ENCODE measurements at places on chromosomes 7 and 10.

DNA sequence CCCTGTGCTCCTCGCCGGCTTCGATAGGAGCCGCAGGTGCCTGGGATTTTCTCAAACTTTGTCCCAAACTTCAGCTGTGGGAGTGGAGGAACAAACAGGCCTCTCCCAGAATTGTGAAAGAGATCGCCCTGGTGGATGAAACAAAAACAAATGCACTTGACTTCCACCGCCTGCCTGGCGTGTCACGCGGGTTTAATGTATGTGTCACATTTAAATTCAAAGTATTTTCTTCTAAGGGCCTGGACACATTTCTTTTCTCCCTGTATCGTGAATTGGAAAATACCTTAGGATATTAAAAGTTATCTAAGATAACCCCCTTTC is 694 bp upstream of the WASL start:
- DNase-seq, result no peak

GRCh38 chr7:64619705-64620104 is 46.2 kb upstream of the ZNF107 start:
- no peak for DNase-seq

GRCh38 chr10:110181911-110182310 is 25.5 kb upstream of the MXI1 start:
- no peak for DNase-seq

DNA sequence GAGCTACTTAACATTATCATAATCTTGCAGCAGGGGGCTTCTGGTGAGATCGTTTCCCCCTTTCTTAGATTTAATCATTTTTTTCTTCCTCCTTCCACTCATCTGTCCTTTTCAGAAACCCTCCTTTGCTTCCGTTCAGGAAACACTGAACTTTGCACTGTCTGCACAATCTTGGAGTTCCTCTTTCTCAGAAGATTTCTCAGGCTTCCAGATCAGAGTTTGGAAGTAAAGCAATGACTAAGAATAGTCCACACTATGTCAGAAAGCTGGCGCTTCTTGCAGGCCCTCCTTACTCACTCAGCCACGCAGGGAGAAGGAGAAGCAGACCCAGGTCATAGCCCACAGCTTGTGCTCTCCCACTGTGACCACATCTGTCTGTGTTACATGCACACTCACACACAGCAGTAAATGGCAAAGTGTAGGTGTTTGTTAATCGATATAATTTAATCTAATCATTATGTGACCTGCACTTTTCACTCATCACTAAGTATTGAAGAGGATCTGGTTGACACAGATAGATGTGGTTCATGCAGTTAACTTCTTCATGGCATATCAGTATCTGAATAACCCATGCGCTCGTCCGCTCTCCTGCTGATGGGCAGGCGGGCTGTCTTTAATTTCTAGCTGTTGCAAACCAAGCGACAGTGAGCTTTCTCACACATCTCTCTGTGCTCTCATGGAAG is 30.2 kb downstream of the ALOX5 start:
- no peak for DNase-seq

DNA sequence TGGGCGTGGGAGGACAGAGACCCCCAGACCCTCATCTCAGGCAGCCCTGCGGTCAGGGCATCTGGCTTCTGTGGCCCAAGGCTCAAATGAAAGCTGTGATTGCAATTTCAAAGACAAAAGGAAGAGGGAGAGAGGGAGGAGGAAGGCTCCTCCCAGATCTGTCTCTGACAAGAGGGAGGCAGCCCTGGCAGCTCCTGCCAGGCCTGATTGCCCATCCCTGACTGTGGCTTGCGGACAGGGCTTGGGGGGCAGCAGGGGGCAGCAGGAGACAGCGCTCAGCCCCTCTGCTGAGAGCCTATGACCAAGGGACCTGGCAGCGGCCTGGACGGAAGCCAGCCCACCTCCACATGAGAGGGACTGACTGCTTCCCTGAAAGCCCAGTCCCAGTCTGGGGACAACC is 91.8 kb downstream of the PTPRN2 start:
- DNase-seq, result no peak

GRCh38 chr10:117164592-117165537 is 26.8 kb upstream of the VAX1 start:
- DNase-seq, result no peak

DNA sequence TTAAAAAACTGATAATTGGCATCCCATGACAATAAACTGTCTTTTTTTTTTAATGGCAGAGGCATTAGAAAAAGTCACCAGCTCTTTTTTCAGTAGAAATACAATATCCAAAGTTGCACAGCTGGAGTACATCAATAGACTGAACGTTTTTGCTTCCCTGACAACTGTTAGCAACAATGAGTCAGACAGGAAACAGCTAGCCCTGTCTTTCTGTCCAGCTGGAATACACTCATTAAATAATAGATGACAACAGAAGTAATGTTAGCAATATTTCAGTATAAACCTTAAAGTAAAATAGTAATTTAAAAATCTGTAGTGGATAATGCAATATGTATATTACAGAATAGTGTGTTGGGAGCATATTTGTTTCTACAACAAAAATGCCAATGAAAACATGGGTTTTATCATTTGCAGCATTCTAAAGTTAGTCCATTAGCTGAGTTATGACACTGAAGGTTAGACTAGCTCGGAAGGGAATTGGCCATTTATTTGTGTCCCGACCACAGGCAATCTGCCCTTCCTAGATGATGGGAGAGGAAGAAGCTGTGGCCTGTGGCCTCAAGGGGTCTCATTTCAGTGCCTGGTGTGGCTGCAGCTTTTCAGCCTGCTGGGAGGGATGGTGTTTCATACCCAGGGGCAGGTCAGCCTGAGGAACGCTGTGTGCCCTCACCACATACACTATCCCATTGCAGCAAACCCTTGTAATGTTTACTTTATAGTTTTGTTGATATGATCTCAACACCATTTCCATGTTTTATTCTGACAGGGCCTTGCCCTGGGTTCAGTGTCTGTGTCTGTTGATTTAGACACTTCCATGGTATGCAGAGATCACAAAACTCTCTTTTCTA is 173.3 kb downstream of the SLC16A9 start:
- DNase-seq, result no peak

GRCh38 chr10:9613338-9614075 is 1404.2 kb upstream of the CELF2 start:
- no peak for DNase-seq

GRCh38 chr10:130246113-130246512 is 109.9 kb downstream of the GLRX3 start:
- no peak for DNase-seq

- DNase-seq, result no peak
Observed at GRCh38 chr10:92697663-92698511, 8.1 kb downstream of the HHEX start.

- no peak for DNase-seq
Observed at GRCh38 chr10:71769279-71769823, 4.0 kb downstream of the VSIR start.

- peak; percentile 51 for DNase-seq
Observed at GRCh38 chr10:131874991-131875451, 25.8 kb upstream of the PPP2R2D start.

- no peak for DNase-seq
Observed at GRCh38 chr10:30368065-30368718, 19.1 kb upstream of the MTPAP start.

DNA sequence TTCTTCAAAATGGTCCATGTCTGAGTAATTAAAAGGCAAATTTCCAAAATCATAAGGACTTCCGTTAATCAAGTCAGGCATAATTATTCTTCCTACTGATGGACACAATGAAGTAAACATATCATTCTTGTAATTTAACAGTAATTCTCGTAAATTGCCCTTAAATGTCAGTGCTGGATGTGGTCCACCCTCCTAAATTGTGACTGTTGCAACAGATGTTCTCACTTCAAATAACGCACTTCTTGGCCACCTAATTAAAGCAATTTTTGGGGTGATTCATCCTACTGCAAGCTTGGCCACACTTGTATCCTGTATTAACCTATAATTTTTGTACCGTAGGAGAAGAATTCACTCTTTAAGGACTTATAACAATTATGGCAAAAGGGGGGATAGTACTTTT is 1.9 kb downstream of the COL1A2 start:
- no peak for DNase-seq

- DNase-seq, result no peak
Observed at GRCh38 chr7:112487457-112488263, 6.9 kb downstream of the LSMEM1 start.

- no peak for DNase-seq
Observed at GRCh38 chr7:96996111-96996957, 9.0 kb upstream of the DLX6 start.

GRCh38 chr7:94276795-94277194 is 117.9 kb upstream of the COL1A2 start:
- no peak for DNase-seq

GRCh38 chr10:14838582-14839304 is 637 bp downstream of the HSPA14 start:
- DNase-seq, result no peak

- DNase-seq, result no peak
Observed at GRCh38 chr10:29135337-29135736, 153.5 kb upstream of the LYZL1 start.

DNA sequence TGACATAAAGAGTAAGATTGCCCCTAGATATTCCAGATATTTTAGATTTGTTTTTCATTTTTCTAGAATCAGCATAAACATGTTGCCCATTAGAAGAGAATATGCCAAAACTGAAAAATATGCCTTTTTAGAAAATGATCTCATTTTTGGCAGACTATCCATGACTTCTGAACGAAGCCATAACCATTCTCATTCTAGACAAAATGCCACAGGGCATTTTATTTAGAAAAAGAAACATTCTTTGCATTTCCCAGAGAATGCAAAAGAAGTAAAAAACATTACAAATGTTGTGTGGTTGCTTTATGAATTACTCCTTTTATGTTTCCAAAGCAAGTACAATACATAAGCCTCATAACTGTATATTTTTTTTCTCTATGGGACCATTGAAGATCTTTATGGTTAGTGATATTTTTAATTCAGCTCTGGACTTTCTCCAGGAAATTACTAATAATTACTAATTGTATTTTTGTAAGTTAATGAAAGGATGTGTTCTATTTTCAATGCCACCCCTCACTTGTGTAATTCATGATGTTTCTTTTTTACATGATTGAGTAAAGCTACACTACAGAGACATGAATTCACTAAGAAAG is 109.6 kb upstream of the SEM1 start:
- no peak for DNase-seq

- no peak for DNase-seq
Observed at GRCh38 chr10:60985951-60986350, 42.0 kb upstream of the RHOBTB1 start.

GRCh38 chr7:93307131-93307660 is 75.0 kb downstream of the VPS50 start:
- DNase-seq, result no peak

DNA sequence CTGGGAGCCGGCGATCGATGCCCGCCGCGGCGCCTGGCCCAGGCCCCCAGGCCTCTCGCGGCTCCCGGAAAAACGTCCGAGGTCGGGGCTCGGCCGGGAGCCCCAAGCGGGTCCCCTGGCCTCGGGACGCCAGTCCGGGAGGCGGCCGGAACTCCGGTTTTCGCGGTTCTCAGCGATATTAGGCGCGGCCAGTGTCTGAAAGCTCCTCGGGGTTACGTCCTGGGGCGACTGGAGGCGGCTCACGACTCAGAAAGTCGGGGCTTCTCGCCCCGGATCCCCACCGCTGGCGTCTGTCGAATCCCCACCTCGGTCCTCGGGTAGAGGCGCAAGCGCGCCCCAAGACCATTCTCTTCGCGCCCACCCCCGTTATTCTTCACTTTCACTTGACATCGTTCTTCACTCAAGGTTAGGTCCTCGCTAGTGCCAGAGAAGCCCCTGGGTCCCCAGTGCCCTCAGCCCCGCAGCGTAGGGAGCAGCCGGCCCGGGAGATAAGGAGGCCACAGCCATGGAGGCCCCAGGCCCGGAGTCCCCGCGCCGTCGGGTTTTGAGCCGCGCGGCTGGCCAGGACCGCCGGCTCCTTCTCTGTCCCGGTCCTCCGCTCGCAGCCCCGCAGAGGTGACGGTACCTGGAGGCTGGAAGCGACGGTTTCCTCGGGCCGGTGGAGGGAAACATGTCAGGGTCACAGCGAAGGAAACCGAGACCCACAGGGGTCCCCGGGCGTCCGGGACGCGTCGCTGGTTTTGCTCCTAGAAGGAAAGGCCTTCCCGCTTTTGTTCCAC is 35.2 kb upstream of the EBLN1 start:
- DNase-seq, result peak; percentile 69

DNA sequence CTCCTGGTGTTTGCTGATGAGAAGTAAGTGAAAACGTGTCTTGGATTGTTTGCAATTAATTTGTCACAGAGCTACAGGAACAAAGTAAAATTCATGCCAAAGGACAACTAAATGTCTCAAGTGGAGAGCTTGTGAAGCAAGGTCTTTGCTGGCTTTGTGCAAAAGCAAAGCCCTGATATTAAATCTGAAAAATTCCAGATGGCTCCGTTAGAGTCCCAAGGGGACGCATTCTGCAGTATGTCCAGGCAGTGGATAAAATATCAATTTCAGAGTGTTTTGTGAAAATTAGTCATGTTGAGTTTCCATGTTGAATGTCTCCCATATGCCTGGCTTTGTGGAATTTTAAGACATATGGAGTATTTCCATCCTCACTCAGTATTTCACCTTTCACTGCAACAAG is 102.5 kb upstream of the PTN start:
- no peak for DNase-seq

- DNase-seq, result no peak
Observed at GRCh38 chr7:77254429-77254828, 54.8 kb upstream of the FGL2 start.

- no peak for DNase-seq
Observed at GRCh38 chr7:26375726-26376174, 84.1 kb downstream of the SNX10 start.

- no peak for DNase-seq
Observed at GRCh38 chr10:69685426-69685801, 55.4 kb downstream of the FAM241B start.

GRCh38 chr7:53611043-53611442 is 575.6 kb downstream of the POM121L12 start:
- DNase-seq, result no peak

- no peak for DNase-seq
Observed at GRCh38 chr7:95132500-95132899, 191.8 kb downstream of the PON1 start.

DNA sequence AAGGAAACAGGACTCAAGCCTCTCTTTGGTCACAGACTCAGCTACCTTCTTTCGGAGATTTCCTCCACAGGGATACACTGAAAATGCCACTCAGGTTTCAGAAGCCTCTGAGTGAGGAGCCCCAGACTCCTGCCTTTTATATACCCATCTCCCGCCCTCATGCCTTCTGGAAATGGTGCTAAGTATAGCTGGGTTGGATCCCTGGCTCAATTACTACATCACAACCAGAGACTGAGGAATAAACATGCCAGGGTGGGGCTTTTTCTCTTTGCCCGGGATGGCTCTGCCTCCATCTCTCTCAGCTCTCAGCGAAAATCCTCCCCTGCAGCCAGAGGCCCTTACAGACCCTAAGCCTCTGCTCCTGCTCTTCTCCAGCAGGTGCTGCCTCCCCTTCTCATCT is 299.5 kb downstream of the KCNMA1 start:
- DNase-seq, result no peak

DNA sequence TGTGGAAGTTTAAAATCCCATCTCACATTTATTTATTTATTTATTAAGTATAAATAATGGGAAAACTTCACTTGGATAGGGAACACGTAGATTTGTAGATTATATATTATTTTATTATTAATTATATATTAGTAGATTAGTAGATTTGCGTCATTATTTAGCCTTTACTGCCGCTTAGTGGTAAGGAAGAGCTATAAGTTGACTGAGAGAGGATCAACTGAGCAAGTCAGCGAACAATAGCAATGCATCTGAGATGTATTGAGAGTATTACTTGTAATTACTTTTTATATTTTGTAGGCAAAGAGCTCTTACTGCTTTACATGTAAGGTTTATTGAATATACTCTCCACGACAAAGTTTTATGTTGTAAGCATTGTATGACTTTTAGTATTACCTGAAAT is 244.5 kb upstream of the ANKRD30A start:
- no peak for DNase-seq

Data from activated B cell treated with CpG ODN at 0.5 μM for 24 hours (primary cell).